ENCODE measurements at places on chromosomes 7 and 10. TPM values are rescaled to one million over a fixed set of nuclear protein-coding genes. Genes with fewer than 3 reads are reported as not detected.

DNA sequence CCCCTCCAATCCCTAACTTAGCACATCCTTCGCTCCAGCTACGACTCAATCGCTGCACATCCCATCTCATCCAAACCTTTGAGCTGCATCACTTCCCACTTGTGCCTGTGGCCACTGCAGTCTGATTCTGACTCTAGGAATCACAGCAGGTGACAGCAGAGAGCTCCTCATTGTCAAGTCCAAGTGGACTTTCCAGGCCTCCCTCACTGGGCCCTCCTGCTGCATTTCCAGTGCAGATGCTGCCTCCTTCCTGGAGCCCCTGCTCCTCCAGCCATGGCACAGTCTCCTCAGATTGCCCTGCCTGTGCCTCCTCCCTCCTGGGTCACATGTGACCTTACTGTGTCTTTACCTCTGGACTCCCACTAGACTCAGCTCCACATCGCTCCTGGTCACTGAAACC is 157.3 kb downstream of the USP6NL start:
- no peak overlapping the region for H3K4me3 ChIP-seq
- no peak overlapping the region for H3K27ac ChIP-seq
- no peak for DNase-seq
- H3K36me3 ChIP-seq = no peaks in the 10 kb centered on the region

DNA sequence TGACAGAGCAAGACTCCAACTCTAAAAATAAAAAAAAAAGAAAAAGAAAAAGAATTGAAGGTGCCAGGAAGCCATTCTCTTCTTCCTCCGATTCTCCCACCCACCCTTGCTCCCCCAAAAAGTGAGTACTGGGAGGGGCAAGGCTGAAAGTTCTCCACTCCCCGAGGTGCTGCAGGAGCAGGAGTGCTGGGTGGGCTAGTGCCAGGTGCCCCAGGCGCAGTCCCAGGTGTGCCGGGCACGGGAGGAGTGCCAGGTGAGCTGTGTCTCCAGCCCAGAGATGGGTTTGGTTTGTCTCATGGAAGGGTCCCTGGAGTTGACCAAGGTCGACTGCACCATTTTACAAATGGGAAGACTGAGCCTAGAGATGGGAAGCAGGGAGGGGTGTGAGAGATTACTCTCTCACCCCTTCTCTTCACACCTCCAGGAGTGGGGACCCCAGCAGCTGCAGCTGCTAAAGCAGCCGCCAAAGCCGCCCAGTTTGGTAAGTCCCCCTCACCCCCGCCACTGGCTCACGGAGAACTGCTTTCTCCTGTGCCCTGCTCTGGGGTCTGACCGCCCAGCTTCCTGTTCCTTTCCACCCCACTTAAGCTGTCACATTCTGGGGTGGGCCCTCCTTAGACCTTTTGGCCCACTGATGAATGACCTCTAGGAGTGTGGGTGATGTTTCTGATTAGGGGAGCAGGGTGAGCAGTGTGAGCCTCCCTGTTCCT is 26.2 kb upstream of the LIMK1 start:
- H3K36me3 ChIP-seq = no peaks in the 10 kb centered on the region
- DNase-seq = no peak
- H3K27ac ChIP-seq = no peak overlapping the region
- H3K27me3 ChIP-seq = no peaks in the 10 kb centered on the region
- H3K4me1 ChIP-seq = peaks cover 32% of the 10 kb centered on the region
- H3K4me3 ChIP-seq = no peak overlapping the region

GRCh38 chr10:103053659-103054581 is 135.8 kb downstream of the CNNM2 start:
- no peak overlapping the region for H3K27ac ChIP-seq
- H3K4me1 ChIP-seq = peaks cover 4% of the 10 kb centered on the region
- peak; percentile 65 for DNase-seq
- no peaks in the 10 kb centered on the region for H3K36me3 ChIP-seq

Gene CDC14C
- total RNA-seq = not detected

Gene SLC29A3
- 5.2 TPM for total RNA-seq

- H3K4me3 ChIP-seq = no peak overlapping the region
- DNase-seq = no peak
- H3K27me3 ChIP-seq = no peaks in the 10 kb centered on the region
- H3K36me3 ChIP-seq = no peaks in the 10 kb centered on the region
- H3K4me1 ChIP-seq = no peaks in the 10 kb centered on the region
Observed at GRCh38 chr7:14855033-14855794, 47.3 kb downstream of the DGKB start.

Gene TMEM26
- 0.54 TPM for total RNA-seq

Gene KCNIP2
- total RNA-seq = 3.5 TPM

Gene SPAM1
- total RNA-seq = not detected

- no peak within 1 kb of the TSS for H3K27ac ChIP-seq
- no peaks in the 10 kb centered on the region for H3K4me1 ChIP-seq
- H3K36me3 ChIP-seq = no peaks in the 10 kb centered on the region
- peak within 1 kb of the TSS; percentile 14 for H3K4me3 ChIP-seq
- H3K27me3 ChIP-seq = no peaks in the 10 kb centered on the region
Observed at GRCh38 chr10:27998954-27999275, at the start of gene ODAD2. Gene ODAD2, minus strand, starts transcription at chr10:27999079. Its CDS starts 3,937 bp downstream, at chr10:27995142.

- no peak overlapping the region for H3K4me3 ChIP-seq
- H3K4me1 ChIP-seq = peaks cover 27% of the 10 kb centered on the region
- no peaks in the 10 kb centered on the region for H3K27me3 ChIP-seq
Observed at GRCh38 chr10:29710128-29710527, 75.4 kb upstream of the SVIL start.

DNA sequence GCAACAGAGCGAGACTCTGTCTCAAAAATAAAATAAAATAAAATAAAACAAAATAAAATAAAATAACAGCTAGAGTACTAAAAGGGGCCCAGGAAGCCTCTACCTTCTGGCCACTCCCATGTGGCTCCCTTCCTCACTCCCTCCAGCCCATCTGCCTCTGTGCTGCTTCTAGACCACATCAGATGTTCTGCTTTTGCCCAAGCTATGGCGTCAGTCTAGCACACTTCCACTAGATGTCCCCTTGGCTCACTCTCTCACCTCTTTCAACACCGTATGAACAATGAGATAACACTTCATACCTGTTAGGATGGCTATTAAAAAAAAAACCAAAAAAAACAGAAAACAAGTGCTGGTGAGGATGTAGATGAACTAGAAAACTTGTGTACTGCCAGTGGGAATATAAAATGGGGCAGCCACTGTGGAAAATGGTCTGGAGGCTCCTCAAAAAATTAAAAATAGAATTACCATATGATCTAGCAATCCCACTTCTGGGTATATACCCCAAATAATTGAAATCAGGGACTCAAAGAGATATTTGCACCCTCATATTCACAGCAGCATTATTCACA is 132.3 kb downstream of the ARHGAP22 start:
- no peaks in the 10 kb centered on the region for H3K27me3 ChIP-seq
- H3K4me1 ChIP-seq = no peaks in the 10 kb centered on the region
- H3K27ac ChIP-seq = no peak overlapping the region
- H3K4me3 ChIP-seq = no peak overlapping the region
- no peak for DNase-seq
- no peaks in the 10 kb centered on the region for H3K36me3 ChIP-seq

- H3K4me3 ChIP-seq = no peak overlapping the region
- no peaks in the 10 kb centered on the region for H3K27me3 ChIP-seq
- H3K4me1 ChIP-seq = no peaks in the 10 kb centered on the region
- DNase-seq = no peak
- no peak overlapping the region for H3K27ac ChIP-seq
Observed at GRCh38 chr10:53846809-53847208, 954.2 kb downstream of the PCDH15 start.

DNA sequence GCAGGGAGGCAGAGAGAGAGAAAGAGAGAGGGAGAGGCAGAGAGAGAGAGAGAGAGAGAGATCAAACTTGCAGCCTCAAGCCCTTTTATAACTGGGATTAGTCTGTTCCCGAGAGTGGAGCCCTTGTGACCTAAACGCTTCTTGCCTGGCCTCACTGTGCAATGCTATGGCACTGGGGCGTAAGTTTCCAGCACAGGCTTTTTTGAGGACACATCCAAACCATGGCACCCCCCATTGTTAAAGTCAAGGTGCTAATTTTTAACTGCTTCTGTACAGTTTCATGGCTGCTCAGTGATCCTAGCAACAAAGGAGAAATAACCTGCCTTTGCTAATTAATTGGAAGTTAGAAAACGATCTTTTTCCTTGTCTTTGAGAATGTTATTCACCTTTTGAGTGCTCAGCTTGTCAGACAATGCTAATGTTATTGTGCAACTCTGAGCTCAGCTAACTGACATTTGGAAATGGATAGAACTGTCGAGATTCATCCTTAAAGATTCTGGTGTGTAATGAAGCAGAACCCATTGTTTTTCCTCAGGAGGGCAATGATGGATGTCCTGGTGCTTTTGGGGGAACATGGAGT is 268.4 kb downstream of the GLRX3 start:
- no peaks in the 10 kb centered on the region for H3K27me3 ChIP-seq
- no peak for DNase-seq
- no peak overlapping the region for H3K27ac ChIP-seq
- no peaks in the 10 kb centered on the region for H3K36me3 ChIP-seq

GRCh38 chr10:112409755-112410154 is 35.8 kb downstream of the ACSL5 start:
- H3K4me3 ChIP-seq = no peak overlapping the region
- no peaks in the 10 kb centered on the region for H3K36me3 ChIP-seq
- no peaks in the 10 kb centered on the region for H3K4me1 ChIP-seq
- H3K27ac ChIP-seq = no peak overlapping the region
- no peak for DNase-seq
- H3K27me3 ChIP-seq = no peaks in the 10 kb centered on the region

GRCh38 chr10:120689777-120690529 is 161.2 kb upstream of the WDR11 start:
- H3K36me3 ChIP-seq = no peaks in the 10 kb centered on the region
- no peak overlapping the region for H3K27ac ChIP-seq
- no peaks in the 10 kb centered on the region for H3K4me1 ChIP-seq
- H3K4me3 ChIP-seq = no peak overlapping the region
- no peaks in the 10 kb centered on the region for H3K27me3 ChIP-seq

- no peaks in the 10 kb centered on the region for H3K36me3 ChIP-seq
- DNase-seq = no peak
- H3K4me3 ChIP-seq = no peak overlapping the region
- no peaks in the 10 kb centered on the region for H3K4me1 ChIP-seq
Observed at GRCh38 chr7:11934796-11935195, 102.8 kb upstream of the THSD7A start.

DNA sequence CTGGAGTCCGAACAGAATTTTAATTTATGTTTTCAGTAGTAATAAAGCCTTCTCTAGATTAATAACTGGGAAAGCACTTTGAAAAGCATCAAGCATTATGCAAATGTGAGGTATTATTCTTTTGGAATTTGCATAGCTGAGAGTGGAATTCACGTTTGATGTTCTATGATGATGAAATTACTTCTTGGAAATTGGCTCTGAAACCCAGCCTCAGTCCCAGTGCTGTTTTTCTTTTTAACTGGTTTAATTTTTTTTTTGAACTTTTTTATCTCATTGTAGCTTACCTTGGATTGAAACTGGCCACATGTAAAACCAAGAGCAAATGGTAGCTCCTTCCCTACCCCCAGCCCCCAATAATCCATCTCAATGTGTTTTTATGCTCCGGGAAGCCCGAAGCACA is 1.2 kb downstream of the TBXAS1 start:
- DNase-seq = no peak
- no peaks in the 10 kb centered on the region for H3K4me1 ChIP-seq
- no peaks in the 10 kb centered on the region for H3K36me3 ChIP-seq
- H3K27me3 ChIP-seq = no peaks in the 10 kb centered on the region
- H3K4me3 ChIP-seq = no peak overlapping the region
